ENCODE measurements at places on chromosomes 6 and 20.

DNA sequence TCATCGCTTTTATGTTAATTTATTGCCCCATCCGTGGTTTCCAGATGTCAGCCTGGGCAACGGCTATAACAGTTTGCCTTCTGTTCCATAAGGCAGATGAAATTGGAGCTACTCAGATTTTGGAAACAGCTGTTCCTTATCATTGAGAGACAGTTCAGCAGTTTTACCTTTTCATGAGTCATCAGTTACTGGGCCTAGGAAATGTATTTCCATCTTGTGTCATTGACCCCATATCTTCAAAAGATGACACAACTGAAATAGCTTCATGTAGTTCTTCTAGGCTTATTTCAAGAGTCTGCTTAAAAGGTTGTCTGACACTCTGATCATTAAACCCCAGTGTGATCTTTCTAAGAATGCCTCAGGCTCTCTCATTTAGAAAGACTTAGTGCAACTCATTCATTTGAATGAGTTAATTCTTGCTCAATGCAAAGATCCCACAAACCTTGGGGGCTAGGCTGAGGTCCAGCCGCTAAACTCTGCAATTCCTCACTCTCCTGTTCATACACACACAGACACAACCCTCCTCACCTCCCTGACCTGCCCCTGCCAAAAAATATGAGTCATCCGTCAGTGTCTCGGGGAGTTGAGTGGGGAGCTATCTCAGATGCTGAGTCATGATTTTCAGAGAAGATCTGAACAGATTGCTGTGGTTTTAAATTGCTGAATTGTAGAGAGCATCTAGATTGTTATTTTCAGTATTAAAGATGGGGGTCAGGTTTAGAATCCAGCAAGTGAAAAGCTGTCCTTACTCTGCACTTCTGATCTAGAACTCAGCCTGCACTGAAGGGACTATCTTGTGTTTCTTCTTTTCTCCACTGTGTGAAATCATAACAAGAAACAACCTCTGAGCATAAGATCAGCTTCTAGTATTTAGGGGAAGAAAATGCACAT lies 61.8 kb downstream of the RPP40 start:
- DNase-seq: no peak

DNA sequence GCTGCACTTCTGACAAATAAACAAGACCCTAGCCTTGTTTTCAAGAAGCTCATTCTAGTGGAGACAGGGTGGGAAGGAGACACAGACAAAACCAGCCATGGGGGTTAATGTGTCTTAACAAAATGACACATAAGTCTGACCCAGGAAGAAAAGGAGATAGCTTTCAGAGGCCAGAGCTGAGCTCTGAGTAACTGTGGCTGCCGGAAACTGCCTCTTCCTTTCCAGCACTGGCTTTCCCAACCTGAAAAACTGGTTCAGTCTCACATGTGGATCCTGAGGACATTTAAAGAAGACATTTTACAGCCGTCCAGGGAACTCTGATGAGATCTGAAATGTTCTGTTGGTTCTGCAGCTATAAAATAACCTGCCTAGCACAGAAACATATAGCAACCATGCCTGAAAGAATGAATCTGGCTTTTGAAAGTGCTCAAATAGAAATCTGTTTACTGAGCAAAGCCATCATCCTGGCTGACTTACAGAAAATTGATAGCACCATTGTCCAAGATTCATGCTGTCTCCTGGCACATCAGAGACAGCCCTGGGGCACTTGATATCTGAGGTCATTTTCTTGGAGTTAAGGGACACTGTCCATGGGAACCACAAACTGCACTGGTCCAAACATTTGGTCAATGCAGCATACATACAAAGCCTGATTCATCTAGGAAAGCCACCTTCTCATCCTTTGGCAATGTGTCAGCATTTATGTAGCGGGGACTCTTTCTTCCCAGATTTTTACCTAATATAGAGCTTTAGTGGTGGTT lies 83.2 kb upstream of the PAX1 start:
- DNase-seq: no peak

- no peak for DNase-seq
Observed at GRCh38 chr6:56851541-56852259, 103.2 kb upstream of the BEND6 start.

DNA sequence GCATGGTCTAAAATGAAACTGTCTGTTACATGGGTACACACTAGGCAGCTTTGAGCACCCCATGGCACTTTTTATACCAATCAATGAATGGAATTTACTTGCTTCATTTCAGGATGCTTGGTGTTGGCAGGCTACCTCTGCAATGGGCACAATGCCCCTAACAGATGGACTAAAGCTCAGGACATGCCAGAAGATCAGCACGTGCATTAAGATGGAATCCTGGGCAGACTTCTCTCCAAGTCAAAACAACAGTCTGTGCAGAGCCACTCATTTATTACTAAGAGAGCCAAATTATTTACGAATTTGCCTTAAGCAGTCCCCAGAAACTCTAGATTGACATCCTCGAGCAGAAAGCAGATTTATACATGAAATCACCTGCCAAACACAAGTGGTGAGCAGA lies 55.8 kb upstream of the SCML4 start:
- no peak for DNase-seq

- no peak for DNase-seq
Observed at GRCh38 chr20:55200317-55200716, 724.9 kb downstream of the DOK5 start.

DNA sequence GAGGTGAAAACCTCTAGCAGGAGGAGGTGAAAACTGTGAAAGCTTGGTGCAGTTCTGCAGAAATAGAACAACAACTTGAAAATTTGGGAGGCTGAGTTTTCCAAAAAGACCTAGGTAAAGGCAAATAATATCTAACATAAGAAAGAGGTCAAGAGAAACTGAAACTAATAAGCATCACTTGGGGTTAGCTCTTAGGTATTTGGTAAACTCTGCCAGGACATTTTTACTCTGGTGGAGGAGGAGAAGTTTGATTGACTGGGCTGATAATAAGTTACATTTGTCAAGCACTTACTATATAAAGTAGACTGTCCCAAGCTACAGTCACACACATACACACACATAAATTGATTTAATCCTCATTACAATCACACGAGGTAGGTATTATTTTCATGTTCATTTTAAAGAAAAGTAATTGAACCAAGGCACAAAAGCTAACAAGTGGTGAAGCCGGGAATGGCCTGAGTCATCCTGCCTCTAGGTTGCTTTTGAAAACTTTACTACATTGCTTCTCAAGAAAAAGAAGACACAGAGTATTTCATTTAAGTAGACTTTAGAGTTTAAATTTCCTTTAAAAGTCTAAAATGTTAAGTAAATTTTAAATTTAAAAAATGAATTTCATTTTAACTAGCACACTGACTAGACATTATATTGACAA lies 275.5 kb downstream of the PTPRK start:
- DNase-seq: no peak

DNA sequence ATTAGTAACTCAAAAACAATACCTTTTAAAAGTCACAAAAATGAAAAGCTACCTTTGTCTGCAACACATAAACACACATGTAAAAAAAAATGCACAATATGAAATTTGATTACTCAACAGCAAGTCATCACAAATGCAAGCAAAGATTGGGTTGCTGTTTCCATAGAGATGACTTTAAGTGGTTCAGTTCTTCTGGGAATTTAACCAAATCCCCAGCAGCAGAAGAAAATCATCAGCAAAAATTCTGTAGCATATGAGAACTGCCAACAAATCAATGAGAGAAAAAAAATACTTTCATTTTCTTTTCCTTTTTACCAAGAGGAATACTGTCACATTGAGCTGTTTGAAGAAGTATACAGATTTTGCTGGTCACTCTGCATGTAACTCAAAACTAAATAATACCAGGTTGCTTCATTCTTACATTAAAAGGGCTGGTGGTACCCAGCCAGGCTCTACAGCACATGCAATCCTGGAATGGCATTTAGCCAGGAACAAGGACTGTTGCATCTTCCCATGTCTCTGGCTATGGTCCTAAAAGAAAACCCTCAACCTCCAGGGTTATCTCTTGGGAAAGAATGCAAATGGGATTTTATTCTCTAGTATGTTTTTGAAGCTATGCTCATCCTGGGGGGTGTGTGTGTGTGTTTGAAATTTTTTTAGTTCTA lies 158.3 kb downstream of the OPRM1 start:
- no peak for DNase-seq

- no peak for DNase-seq
Observed at GRCh38 chr6:42136508-42137193, 5.8 kb downstream of the C6orf132 start.

- DNase-seq: no peak
Observed at GRCh38 chr6:82980086-82980485, 85.6 kb downstream of the UBE3D start.

DNA sequence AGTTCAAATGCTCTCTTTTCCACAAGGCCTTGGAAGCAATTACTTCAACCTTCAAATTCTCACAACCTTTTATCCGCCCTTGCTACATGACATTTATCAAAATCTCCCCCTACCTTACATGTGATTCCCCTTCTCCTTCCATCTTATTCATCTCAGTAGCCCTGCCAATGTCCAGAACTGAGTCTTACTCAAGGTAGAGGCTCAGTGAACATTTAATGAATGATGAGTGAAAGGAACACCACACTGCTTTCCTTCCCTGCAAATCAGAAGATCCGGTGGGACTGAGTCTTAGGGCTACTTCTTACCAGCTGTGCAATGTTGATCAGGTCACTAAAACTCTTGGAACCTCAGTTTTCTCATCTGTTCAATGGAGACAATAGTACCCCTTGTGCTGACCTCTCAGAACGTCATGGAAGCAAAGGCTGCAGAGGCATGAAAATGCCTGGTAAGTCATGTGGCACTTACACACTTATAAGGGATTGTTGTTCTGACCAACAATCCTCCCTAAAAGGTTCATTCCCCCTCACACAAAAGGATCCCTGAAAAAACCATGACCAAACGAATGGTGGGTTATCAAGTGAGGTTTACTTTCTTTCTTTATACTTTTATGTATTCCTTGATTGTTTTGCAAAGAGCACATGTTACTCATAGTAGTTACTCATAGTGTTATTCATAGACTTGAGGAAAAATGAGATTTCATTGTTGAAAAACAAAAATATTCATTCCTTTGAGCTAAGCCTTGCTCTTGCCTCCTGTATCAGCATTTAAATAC lies 6.5 kb downstream of the MDGA1 start:
- no peak for DNase-seq

DNA sequence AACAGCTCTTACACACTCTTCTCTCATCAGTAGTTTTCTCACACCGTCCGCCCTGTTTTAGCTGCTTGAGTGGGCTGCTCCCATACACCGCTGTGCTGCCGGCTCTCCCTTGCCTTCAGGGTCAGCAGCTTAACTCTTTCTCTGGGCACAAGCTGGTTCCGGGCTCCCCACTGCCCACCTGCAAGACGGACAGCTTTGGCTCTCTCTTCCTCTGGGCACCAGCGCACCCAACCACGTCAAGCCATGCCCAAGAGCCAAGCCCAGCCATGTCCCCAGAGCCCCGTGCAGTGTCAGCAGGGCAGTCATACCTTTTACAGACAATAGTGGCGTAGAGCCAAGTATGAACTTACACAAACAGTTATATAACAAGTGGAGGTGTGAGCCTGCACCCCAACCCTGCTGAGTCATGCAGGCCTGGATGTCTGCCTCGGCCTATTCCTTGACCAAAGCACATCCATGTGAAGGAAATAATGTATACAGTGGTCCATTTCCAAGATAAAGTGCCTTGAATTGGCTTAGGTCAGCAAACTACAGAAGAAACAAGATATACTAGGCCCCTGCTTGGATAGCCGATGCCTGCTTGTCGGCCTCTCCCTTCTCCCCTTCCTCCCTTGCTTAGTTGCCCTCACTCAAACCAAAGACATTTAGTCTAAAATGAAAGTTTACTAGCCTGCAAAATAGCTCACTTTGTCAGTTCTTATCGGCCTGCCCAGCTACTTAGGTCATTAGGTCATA lies 89.3 kb downstream of the JPH2 start:
- no peak for DNase-seq

DNA sequence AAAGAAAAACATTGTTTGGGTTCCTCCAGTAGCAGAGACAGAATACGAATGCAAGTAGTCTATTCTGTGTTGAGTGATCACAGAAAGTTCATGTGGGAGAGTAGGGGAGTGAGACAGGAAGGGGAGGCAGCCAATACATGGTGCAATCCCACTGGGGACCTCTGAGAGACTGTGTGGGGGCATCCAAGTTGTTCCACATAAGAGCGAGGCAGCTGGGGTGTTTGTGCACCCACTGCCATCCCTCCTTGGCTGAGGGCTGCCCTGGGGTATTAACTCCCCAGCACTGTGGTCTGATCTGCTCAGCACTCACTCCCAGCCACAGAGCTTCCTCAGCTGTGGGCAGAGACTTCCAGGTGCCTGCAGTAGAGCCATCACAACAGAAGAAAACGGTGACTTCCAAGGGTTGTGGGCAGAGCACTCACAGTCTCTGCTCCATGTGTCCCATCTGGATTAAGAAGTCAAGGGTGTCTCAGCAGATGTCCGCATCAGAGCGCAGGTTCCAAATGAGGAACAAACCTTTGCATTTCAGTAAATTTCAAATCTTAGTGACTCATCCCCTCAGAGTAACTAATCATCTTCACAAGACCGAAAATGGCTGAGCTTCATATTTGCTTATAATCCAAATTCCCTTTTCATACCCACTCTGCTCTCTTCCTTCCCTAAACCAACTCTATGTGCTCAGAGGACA lies 101.9 kb upstream of the NAA20 start:
- DNase-seq: no peak

DNA sequence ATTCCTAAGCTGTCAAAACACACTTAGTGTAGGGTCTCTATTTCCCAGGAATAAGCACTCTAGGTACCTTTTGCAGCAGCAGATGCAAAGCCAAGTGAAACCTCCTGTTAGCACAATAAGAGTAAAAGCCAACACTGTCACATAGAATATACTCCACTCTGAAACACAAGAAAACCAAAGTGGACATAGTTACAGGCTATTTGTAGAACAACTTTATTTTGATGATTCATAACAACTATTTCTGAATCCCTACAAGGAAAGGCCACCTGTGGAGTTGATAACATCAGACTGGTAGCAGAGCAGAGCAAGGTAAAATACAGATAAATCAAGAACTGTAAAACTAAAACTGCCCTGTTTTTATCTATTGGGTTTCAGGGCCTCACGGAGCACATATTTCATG lies 59.7 kb downstream of the ALDH5A1 start:
- no peak for DNase-seq

DNA sequence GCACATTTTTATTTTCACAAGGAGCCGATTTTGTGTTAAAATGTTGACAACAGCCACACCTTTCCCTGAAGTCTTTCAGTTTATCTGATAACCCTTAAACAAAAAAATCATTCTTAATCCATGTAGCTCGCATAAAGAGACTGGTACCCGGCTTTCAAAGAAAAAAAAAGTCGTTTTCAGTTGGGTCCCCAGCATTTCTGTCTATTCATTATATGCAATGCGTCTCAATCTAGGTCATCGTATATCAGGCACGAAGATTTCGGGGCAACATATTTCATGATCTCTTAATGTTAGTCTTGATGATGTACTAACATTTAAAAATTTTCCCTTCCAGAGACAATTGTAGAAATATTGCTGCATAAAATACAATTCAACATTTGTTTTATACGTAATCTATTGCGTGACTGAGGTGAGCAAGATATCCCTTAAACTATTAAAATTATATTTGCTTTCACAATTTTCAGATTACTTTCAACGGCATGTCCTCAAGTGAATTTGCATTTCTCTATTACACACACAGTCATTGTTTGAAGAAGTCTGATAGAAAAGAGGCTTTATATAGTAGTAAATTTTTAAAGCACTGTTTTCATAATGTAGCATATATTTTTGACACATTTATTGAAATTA lies 2.9 kb upstream of the TUBB2B start:
- DNase-seq: no peak

- no peak for DNase-seq
Observed at GRCh38 chr6:37251211-37251780, 6.3 kb upstream of the TBC1D22B start.

GRCh38 chr20:37622728-37623127 lies 71.1 kb upstream of the CTNNBL1 start:
- no peak for DNase-seq

Measured in activated CD4-positive, CD25-positive, alpha-beta regulatory T cell (primary cell).